Right lobe of liver (tissue), 6 donors: ENCODE measurements at places on chromosomes 2 and 18. TPM values are rescaled to one million over a fixed set of nuclear protein-coding genes. Genes with fewer than 3 reads are reported as not detected.

MAP4K4 gene
- total RNA-seq: 29.8 TPM

CCDC102B gene
- 1.5 TPM for total RNA-seq

AQP12A gene
- not detected for total RNA-seq

ASB18 gene
- not detected for total RNA-seq

MEP1B gene
- not detected for total RNA-seq

TP53I3 gene
- total RNA-seq: 20.4 TPM

ITGA4 gene
- 3.3 TPM for total RNA-seq

GPR75 gene
- total RNA-seq: 2.7 TPM

ZAP70 gene
- 0.99 TPM for total RNA-seq

NDC80 gene
- not detected for total RNA-seq

SCYGR4 gene
- not detected for total RNA-seq

DSG4 gene
- not detected for total RNA-seq

HOXD4 gene
- not detected for total RNA-seq

ZNF236 gene
- total RNA-seq: 5.5 TPM

DNAH6 gene
- 0.74 TPM for total RNA-seq

GAD1 gene
- not detected for total RNA-seq

BBS5 gene
- total RNA-seq: 2.0 TPM

EDAR gene
- 0.20 TPM for total RNA-seq

GAL3ST2 gene
- total RNA-seq: not detected

NT5DC4 gene
- not detected for total RNA-seq

CRYBA2 gene
- total RNA-seq: not detected

SMAD2 gene
- 46.1 TPM for total RNA-seq

OLA1 gene
- 60.8 TPM for total RNA-seq

MEIS1 gene
- 3.6 TPM for total RNA-seq

TUBA3D gene
- total RNA-seq: 3.1 TPM

DNAJC5G gene
- total RNA-seq: not detected

DRC1 gene
- 0.31 TPM for total RNA-seq

MC4R gene
- not detected for total RNA-seq

SCN9A gene
- 5.5 TPM for total RNA-seq

ANKMY1 gene
- total RNA-seq: 11.0 TPM

LRRTM4 gene
- total RNA-seq: not detected

SPTBN1 gene
- total RNA-seq: 300 TPM

DYNAP gene
- total RNA-seq: not detected

IL1F10 gene
- not detected for total RNA-seq

RAB6C gene
- not detected for total RNA-seq

ALMS1 gene
- 7.7 TPM for total RNA-seq

FAM124B gene
- total RNA-seq: 0.56 TPM

DIPK1C gene
- 0.37 TPM for total RNA-seq

SIX3 gene
- not detected for total RNA-seq

DNER gene
- not detected for total RNA-seq

IL1R2 gene
- 18.3 TPM for total RNA-seq

ZNF804A gene
- total RNA-seq: not detected

EIF5B gene
- 17.5 TPM for total RNA-seq

SMARCAL1 gene
- 8.4 TPM for total RNA-seq

RPE gene
- 23.9 TPM for total RNA-seq

NUP35 gene
- total RNA-seq: 9.3 TPM

MYL1 gene
- total RNA-seq: not detected

RDH14 gene
- total RNA-seq: 12.3 TPM

TLX2 gene
- total RNA-seq: not detected

ELOA2 gene
- not detected for total RNA-seq

ESPNL gene
- total RNA-seq: 0.31 TPM

PSMD14 gene
- 22.4 TPM for total RNA-seq

SIGLEC15 gene
- 0.12 TPM for total RNA-seq

DUSP19 gene
- total RNA-seq: 0.51 TPM

ANKRD30BL gene
- not detected for total RNA-seq

SCYGR5 gene
- total RNA-seq: not detected

KCNK3 gene
- total RNA-seq: 0.27 TPM
